ENCODE measurements at places on chromosomes 16 and 17.
A peak's percentile ranks its signal among the peaks of the same experiment; 100 is the strongest.

DNA sequence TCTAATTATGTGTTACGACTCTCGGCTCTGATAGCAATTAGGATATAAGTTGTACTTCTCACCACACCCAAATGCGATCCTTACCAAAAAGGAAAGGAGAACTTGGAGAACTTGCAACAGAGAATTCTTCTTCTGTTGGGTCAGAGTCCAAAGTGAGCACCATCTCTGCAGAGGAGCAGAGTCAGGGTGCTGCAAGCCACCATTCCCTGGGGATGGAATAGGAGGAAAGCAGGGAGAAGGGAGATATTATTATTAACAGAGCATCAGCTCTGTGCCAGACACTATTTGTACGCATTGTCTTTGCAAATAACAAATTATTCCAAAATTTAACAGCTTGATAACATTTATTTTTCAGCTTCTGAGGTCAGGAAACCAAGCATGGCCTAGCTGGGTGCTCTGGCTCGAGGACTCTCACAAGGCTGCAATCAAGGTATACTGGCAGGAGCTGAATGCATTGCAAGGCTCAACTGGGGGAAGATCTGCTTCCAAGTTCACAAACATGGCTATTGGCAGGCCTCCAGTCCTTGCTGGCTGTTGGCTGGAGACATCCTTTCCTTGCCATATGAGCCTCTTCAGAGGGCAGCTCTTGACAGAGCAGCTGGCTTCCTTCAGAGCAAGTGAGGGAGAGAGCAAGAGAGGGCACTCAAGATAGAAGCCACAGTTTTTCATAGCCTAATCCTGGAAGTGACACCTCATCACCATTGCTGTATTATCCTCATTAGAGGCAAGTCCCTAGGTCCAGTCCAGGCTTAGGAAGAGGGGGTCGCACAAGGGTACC, 296.2 kb upstream of the CDH5 start:
- DNase-seq, result no peak

GRCh38 chr16:82741073-82741615, 114.4 kb downstream of the CDH13 start:
- DNase-seq, result peak; percentile 17

- no peak for DNase-seq
Measured at GRCh38 chr17:72591289-72592241, 470.7 kb downstream of the SOX9 start.

GRCh38 chr16:3187798-3188674, at the start of gene OR1F1:
OR1F1 (plus strand) TSS chr16:3188204.
- DNase-seq, result no peak

GRCh38 chr16:79599837-79600637, 500 bp downstream of the MAF start:
- no peak for DNase-seq

- DNase-seq, result no peak
Measured at GRCh38 chr17:82690786-82691489, 7.6 kb downstream of the RAB40B start.

GRCh38 chr17:52027620-52028295, 130.8 kb downstream of the CA10 start:
- no peak for DNase-seq

DNA sequence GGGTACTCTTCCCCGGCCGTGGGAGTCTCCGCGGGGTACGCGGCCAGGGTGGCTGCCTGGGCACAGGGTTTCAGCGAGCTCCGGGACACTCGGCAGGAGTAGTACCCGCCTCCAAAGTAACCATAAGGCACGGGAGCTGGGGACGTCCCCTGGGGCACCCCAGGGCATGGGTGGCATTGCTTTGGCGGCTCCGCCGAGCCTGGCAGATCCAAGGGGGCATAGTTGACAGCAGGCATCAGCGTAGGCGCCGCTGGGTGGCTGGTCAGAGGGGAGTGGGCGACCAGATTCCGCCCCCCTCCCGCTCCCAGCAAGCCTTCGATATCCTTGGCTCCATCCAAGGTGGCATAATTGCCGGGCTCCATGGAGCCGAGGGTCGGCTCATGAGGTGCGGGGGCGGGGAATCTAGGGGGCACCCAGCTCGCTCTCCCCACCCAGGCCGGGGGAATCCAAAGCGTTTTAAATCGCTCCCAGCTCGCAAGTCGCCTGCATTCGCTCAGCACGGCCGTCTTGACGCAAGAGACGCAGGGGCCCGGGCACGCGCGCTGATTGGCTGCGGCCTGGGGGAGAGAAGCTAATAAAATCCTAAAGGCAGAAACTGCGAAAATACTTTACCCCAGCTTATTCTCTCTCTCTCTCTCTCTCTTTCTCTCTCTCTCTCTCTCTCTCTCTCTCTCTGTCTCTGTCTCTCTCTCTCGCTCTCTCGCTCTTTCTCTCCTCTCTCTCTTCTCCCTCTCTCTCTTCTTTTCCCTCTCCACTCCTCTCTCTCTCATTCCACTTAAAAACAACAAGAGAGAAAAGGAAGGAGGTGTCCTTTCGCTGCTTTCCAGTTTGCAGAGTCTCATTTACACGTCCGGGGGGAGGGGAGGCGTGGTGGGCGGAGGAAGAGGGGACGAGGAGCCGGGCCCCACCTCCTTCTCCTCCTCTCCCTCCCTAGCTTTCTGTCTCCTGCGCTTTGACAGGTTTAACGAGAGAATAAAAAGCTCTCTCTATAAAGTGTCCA, at the start of gene HOXB13:
TSS of gene HOXB13 (minus strand) at position 519 of the 1,000 bp plus-strand sequence. CDS start at position 362, 157 bp downstream.
- no peak for DNase-seq

DNA sequence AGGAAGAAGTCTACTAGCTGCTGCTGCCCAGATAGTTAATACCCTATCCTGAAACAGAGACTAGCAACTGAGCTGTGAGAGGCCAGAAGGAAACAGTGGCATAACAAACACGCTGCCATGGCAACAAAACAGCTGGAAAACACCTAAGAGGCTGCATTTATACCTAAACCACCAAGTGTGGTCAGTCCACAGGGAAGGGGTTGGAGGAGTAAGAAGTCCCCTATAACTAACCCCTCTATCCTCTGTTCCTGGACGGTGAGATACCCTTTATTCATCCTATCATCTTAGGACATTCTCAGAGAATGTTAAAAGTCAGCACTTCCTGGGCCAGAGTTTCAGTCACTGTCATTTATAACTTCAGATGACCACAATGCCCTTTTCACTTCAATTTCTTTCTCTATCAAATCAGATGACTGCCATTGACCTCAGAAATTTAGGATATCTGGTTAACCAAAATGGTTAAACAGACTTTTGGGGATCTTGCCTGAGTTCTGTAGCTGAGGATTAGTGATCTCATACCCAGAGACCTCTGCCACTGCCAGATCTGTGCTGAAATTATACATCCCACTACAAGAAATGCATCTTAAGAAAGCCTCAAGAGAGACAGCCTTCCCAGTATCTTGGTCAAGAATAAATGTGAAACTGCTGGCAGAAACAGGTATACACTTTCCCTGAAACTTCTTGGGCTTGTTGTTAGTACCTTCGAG, 36.2 kb downstream of the STH start:
- DNase-seq, result no peak

- DNase-seq, result no peak
Measured at GRCh38 chr17:20077978-20078685, 69.0 kb downstream of the SPECC1 start.

DNA sequence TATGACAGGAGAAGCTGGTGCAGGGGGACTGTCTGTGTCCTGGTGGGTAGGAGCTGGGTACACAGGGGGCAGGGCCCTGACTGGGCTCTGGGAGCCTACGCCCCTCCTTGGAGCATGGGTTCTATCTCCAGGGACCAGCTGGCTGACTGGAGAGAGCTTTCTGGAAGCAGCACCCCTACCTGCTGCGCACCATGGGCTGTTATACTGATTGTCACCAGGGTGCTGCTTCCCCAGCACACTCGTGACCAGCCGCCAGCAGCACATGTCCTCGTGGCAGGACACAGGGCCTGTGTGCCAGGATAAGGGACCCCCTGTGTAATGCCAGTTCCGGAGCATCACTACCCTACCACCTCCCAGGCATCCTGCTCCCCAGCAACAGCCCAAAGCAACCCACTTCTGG, 106.0 kb downstream of the AMFR start:
- no peak for DNase-seq

DNA sequence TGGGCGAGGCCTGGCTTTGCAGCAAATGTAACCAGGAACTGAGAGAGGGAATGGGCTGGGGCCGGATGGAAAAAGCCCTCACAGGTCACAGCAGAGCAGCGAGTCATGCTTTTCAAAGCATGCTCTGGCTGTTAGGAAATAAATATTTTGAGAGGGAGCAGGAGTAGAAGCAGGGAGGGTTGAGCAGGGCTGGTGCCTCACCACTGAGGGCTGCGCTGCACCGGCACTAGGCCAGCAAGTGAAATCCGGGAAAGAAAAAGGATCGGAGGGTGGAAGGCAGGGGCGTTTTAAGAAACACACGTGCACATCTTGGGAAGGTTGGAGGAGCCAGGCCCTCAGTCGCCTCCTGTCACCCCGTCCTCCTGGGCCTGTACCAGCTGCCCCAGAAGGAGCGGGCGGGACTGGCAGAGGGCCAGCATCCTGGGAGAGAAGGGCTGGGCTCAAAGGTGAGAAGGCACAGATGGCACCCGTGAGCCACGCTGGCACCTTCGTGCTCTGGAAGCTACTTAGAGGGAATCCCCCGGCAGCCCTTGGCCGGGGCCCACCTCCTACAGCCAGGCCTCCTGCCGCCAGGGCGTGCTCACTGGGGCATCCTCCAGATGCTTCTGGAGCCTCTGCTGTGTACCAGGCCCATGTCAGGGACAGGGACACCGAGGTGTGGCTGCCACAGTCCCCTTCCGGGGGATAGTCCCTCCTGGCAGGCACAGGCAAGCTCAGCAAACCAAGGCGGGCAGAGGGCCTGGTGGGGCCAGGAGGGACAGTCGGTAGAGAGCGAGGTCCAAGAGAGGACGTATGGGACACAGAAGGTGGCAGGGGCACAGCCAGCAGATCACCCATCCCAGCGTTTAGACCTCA, 71.5 kb upstream of the PLCG2 start:
- DNase-seq, result no peak

GRCh38 chr16:48492133-48492532, 106.9 kb upstream of the SIAH1 start:
- DNase-seq, result no peak

GRCh38 chr17:17942846-17943245, 29.4 kb downstream of the TOM1L2 start:
- no peak for DNase-seq

DNA sequence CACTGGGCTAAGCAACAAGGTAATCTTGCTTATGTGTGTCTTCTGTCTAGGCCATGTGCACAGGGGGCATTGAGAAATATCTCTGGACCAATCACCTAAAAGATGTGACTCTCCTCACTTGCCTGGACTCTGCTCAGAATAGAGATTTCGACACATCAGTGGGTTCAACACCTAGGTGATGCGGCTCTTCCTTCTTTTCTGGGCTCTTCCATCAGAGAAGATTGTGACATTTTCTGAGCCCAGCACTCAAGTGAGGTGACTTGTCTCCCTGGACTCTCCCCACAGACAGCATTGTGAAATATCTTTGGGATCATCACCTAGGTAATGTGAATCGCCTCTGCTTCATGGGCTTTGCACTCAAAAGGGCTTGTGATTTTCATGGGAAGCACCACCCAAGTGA, 1904.1 kb downstream of the TP53TG3F start:
- DNase-seq, result no peak

DNA sequence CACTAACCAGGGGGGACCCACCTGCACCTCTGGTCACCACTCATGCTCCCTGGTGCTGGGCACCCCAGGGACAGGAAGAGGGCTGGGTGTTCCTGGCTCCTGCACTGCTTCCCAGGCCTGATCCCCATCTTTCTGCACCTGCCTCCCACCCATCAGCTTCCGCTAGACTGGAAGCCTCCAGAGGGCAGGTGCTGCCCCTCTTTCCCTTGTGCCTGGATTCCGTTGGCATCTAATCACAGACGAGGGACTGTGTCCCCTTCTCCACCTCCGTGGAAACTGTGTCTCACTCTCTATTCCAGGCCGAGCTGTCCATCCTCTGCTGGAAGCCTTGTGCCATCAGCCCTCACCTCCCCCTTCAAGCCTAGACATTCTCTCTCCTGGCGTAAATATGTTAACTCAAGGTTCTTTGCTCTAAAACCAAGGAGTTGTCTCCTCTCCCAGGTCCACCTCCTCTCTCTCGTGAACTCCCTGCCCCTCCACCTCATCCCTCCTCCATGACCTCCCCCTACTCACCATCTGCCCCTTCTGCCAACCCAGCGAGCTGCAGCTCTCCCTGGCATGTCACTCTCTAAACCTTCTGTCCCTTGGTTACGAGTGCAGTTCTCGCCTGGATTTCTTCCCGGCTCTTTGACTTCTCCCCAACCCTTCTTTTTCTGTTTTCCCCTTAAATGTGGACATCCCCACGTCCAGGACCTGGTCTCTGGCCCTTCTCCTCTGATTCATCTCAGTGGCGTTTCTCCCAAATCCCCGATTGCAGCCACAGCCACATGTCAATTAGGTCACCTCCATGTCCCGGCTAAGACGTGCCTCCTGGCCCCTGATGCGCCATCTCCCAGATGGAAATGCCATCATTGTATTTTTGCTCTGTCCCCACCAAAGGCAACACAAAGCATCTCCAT, 107.7 kb downstream of the SEC14L1 start:
- no peak for DNase-seq

DNA sequence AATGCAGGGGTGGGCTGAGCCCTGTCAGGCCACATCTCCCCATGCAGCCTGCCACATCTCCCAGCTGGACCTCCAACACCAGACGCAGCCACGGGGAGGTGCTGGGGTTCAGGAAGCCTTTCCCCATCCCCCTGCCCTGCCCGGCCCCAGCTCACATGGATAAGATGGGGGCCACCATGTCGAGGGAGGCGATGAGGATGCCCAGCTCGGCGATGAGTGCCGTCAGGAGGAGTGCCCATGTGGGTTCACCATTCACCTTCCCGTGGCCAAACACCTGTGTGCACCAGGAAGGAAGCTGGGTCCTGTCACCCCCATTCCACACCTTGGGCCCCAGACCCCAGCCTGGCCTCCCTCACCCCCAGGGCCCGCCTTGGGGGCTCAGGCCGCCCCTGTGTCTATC, 5.7 kb upstream of the LCAT start:
- no peak for DNase-seq

- DNase-seq, result no peak
Measured at GRCh38 chr16:80039777-80040176, 439.2 kb upstream of the MAF start.

- no peak for DNase-seq
Measured at GRCh38 chr17:78746949-78747269, 35.2 kb downstream of the CYTH1 start.

- DNase-seq, result no peak
Measured at GRCh38 chr17:28737770-28738679, 5.8 kb upstream of the TRAF4 start.

DNA sequence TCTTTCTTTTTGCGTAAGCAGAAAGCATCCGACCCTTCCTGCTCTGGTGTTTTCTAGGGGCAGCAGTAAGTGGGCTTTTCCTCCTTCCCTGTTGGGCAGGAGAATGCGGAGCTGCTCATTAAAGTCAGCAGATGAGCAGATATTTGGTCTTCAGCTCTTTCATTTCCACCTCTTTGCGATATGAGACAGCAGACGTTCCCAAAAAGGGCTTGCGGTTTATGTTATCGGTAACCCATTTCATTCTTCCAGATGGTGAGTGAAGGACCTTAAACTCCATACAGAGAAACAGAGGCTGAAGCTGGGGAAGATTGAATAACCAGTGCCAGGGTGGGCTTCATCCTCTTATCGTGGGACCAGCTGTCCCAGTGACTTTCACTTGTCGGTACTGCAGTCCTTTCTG, 40.7 kb downstream of the KSR1 start:
- no peak for DNase-seq

Data from brain pericyte (primary cell).